ENCODE measurements at places on chromosomes 2 and 18.

DNA sequence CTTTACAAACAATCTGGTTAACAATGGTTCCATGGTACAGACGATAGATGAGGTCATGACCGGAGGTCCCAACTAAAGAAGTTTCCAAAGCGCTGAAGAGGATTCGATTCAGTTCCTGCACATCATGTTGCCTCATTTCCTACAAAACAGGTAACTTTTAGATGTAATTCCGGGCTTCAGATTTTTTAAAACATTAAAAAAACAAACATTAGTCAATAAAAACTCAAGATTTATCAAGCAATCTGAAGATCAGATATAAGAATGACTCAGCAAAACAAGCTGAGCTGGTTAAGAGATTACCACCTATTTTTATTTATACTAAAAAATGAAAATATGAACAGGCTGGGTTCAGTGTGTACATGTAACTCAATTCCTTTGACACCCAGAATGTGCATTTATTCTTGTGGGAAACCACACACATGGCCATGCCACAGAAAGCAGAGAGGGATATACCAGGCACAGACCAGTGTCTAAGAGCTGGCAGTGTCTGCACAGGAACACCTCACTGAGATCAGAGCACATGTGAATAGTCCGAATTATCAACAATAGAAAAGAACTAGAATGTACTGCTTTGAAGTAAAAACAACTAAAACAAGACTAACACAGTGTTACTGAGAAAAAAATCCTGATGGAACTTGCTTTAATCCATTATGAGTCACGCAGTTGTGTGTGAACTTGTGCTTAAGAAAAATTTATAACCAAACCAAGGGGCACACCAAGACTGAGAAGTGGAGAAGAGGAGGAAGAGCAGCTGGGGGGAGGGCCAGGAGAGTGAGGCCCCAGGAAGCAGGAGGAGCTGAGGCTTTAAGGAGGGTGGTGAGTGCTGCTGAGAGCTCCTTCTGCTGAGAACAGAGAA lies 9.5 kb downstream of the USP40 start:
- DNase-seq: peak; percentile 13

- DNase-seq: no peak
Observed at GRCh38 chr2:185050804-185051203, 452.5 kb downstream of the ZNF804A start.

DNA sequence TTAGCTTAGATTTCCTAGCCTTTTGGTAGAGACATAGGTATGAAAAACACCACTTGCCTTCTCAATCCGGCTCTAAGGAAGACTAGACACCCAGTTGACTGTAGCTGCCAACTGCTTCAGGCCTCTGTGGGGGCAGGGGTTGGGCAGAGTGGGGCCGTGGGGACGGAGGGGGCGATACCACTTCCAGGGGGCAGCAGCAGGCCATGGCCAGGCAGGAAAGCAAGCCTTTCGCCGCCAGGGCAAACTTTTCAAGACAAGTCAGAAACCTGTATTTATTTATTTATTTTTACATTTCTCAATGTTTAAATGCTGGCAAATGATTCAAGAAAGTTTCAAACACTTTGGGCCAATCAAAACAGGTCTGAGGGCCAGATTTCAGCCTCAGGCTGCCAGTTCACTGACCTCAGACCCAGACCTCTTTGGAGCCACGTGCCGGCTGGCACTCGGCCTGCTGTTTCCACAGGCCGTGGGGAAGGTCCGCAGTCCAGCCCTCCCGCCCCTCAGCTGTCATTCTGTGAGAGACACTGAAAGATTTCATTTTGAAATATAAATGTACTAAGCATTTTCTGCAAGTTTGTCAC lies 63.8 kb downstream of the MEX3C start:
- DNase-seq: no peak

DNA sequence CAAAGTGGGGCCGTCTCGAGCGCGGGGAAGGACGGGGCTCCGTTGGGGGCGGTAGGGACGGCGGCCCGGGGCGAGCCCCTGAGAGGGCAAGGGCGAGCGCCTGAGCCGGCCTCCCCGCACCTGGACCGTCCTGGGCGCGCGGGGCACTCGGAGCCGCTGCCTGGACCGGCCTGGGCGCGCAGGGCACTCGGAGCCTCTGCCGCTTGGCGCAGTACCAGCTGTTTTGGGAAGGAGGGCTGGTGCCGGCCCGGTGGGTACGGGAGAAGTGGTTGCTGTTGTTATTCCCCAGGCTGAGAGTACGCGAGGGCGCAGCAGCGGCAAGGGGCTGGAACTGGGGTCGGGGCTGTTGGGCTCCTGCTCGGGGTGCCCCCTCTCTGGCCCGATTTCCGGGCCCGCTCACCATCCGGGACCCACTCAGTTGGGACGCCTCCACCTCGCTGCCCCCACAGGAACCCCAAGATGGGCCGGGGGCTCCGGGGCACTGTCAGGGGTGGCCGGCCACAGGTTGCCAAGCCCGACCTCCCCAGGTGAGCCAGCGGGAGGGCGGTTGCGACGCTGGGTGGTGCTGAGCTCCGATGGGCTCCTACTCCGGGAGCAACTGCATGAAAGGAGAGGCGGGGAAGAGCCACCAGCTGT lies 579 bp downstream of the ARHGEF4 start:
- DNase-seq: no peak

- DNase-seq: peak; percentile 9
Observed at GRCh38 chr2:26144953-26145680, 27.8 kb upstream of the GAREM2 start.

- DNase-seq: no peak
Observed at GRCh38 chr2:96097951-96098823, 18.2 kb downstream of the ADRA2B start.

GRCh38 chr2:233832869-233833311 lies 21.4 kb downstream of the HJURP start:
- DNase-seq: no peak

DNA sequence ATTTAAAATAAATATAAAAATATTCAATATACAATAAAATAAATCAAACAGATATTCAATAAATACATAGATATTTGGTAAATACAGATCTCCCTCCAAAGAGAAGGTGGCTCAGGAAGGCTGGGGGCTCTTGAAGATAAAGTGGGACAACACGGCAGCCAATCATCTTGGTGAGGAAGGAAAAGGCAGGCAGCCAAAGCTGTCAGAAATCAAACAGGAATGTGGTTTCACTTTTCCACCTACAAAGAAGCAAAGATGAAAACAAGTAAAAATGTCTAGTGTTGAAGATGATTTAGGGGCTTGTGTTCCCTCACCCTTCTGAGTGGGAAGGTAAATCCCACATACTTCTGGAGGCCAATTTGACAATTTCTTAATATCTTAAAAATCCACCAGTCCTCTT lies 85.7 kb downstream of the B3GNT2 start:
- DNase-seq: no peak

DNA sequence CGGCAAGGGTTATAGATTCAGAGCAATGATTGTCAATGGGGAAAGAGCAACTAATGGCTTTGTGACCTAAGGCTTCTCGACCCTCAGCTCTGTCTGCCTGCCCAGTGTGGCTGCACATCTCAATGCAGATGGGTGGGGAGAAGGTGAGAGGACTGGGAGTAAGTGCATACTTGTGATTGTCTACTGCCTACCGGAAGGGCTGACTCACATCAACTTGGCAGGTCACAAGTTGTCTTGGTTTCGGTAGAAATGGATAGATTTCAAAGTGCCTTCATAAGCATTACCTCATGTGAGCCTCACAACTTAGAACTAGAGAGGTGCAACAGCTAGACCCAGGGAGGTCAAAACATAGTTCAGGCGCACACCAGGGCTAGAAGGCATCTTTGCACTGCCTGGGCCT lies 29.4 kb downstream of the STAT1 start:
- DNase-seq: no peak

Data from fibroblast of skin of left biceps (primary cell).